Posterior cingulate gyrus (tissue), 11 donors: ENCODE measurements at places on chromosomes 5 and 9.
A peak's percentile ranks its signal among the peaks of the same experiment; 100 is the strongest.

- no peak for DNase-seq
Observed at GRCh38 chr9:124477211-124477647, 27.0 kb downstream of the ADGRD2 start.

DNA sequence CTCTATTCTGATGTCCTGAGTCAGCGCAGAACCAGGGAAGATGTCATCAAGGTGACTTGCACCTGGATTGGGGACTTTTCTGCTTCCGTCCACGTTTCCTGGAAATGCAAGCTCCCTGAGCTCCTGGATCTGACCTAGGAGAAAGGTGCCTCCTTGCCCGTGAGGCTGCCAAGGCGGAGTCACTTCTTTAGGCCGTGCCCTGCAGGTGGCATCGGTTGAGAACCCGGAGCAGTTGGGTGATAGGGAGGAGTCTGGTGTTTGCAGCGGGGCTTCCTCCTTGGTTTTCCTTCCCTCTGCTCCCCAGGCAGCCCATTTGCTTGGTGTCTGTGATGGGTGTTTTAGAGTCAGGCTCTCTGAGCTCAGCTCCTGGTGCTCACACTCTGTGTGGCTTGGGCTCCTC is 15.2 kb downstream of the NANS start:
- no peak for DNase-seq

DNA sequence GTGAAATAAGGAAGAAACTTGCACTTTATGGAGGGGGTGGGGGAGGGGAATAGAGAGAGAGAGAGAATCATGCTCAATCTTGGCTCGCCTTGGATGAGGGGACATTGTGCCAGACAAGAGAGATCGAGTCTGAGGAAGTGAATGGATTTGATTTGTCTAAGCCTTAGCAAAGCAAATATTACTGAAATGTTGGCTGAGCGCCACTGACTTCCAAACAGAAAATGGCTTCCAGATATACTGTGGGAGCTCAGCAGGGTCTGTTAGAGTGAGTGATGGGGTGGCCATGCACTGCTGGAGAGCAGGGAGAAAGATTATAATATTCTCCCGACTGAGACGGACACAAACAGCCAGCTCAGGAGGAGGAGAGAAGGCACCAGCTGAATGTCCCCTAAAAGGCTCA is 34.5 kb downstream of the BRINP1 start:
- DNase-seq = no peak

DNA sequence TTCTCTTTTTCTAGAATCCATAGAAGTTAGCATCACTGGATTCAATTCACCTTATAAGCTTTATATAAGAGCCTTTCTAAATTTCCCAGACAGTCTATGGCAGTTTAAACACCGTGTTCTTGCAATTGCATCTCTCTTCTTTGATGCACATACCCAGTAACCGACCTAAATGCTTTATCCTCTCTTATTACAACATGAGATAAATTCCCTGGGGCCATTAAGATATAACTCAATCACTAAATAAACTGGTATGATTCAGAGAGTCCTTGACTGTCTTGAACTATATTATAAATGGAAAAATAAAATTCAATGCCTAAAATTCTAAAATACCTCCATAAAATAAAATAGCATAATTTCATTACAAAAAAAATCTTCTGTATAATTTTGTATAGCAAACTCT is 98.1 kb downstream of the DIRAS2 start:
- DNase-seq = no peak

- no peak for DNase-seq
Observed at GRCh38 chr5:57939771-57940170, 457.2 kb upstream of the ACTBL2 start.

DNA sequence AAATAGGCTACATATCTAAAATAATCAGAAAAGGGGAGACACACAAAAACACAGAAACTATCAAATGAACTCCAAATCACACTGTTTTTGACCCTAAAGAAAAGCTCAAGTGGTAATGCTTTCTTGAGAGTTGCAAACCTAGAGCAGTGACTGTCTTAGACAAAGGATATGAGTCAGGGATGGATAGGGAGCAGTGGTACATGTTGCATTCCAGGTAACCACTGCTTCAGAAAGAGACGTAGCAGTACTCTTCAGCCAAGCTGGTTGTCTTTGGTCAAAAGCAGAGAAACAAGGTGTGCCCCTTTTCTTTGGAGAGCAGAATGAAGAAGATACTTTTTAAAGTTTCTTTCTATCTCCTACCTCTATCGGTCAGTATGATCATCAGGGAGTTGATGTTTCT is 1003.6 kb downstream of the CDH9 start:
- DNase-seq = no peak

DNA sequence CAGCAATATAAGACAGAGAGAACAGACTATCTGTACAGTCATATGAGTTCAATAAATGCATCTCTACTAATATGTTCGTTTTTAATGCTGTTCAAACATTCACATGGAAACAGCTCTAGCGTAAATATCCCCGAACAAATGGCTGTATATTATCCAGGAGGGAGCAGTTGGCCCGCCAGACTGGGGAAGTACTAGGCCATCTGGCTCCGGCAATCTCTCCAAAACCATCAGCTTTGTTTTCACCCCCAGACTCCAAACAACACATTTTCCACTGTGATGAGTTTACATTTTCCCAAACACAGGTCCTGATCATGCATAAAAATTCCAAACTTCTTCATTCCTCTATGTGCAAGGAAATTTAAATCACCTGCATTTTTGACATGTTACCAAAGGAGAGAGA is 8.7 kb downstream of the EBF1 start:
- no peak for DNase-seq

GRCh38 chr9:69121155-69122081 is 52.7 kb upstream of the TJP2 start:
- DNase-seq = peak; percentile 20
